ENCODE measurements at places on chromosomes 16 and 17.
A peak's percentile ranks its signal among the peaks of the same experiment; 100 is the strongest.

DNA sequence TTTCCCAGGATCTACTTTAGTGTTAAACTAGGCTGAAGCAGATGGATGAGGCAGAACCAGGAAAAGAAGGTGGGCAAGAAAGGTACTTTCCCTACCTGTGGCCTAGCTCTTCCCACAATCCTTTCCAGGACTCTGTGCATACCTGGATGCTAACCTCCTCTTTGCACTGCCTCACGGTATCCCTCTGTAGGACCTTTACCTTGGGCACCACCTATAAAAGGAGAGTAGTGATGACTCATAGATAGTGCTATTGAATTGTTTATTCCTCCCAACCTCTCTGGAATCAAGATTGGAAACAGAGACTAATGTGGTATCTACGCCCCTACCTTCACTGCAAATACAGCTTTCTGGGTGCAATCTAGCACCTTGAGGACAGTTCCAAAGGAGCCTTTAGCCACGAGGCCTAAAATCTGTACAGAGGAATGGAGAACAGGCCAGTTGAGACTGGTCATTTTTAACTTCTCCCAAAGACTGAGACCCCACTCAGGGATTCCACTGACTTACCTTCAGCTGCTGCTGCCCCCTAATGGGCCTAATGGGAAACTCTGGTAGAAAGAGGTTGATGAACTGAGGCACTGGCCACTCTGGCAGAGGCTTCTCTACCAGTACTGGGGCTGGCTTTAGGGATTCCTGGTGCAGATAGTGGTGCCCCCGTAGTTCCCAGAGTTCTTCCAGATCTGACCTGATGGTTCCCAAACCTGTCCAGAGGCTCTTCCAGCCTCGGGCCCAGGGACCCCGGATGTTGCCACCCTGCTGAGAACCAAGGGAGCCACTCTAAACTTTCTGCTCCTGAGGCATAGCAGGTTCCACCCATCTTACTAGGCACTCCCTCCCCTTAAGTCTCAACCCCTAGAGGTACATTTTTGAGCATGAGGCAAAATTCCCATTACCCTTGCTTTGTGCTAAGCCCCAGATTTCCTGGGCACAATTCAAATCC, 781 bp downstream of the RSKR start:
- peak; percentile 24 for DNase-seq

DNA sequence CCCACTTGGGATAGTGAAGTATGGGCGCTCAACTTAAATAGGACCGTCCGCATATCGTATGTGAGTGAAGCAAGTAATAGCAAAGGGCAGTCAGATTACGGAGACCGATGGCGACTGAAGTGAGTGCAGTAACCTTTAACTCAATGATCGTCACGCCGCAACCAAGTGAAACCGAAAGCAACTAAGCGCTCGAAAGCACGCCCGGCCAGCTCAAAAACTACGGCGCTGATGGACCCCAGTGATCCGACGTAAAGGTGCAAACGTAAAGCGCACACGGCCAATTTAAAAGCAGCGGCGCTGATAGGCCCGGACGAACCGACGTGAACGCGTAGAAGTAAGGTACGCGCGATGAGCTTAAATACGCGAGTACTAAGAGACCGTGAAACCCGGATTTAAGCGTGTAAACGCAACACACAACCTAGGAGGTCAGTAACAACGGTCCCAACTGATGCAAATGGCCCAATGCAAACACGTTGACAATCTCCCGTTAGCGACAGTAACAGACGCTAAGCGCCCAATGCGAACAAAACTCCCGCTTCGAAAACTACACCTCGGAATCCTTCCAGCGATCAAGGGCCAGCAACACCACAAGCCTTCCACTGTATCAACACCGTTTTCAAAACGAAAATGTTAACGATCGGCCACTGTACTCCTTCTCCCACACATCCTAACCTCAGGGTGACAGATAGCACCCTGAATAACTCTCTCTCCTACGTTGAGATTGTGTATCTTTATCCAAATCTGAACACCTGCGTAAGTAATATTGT, 37.9 kb upstream of the ARL4D start:
- DNase-seq, result peak; percentile 100

- DNase-seq, result peak; percentile 74
These were observed 29.5 kb downstream of the CYLD start for GRCh38 chr16:50771366-50771765.

GRCh38 chr17:75806822-75807500, 22.4 kb downstream of the UNK start:
- no peak for DNase-seq

DNA sequence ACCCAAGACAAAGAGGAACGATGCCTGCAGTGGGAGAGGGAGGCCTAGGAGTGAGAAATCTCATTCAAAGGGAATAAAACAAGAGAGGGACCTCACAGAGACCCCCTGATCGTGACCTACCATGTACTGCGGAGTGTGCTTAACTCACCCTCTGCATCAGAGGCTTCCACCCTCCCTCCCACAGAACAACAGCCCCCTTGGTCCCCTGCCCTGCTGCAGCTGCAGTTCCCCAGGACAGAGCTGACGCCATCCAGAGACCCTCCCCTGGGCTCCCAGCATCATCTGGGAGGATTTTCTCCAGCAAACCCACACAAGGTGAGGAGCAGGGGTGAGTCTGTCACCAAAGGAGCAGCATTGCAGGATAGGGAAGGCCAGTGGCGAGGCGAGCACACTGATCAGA, 39.8 kb downstream of the TLE7 start:
- no peak for DNase-seq

GRCh38 chr17:62101090-62101489, 36.0 kb upstream of the MED13 start:
- no peak for DNase-seq

DNA sequence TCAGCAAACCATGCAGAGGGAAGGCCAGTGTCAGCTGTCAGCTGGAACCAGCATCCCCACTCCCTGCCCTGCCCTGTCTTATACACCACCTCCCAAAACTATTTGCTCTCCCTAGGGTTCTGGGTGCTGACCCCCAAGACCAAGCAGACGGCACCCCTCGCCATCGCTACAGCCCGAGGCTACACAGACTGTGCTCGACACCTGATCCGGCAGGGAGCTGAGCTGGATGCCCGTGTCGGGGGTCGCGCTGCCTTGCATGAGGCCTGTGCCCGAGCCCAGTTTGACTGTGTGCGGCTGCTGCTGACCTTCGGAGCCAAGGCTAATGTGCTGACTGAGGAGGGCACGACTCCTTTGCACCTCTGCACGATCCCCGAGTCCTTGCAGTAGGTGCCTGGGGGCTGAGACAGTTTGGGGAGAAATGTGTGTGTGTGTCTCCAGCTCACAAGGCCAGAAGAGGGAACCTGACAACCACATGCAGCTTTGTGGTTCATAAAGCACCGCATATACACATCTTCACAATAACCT, 1.5 kb downstream of the ASB16 start:
- no peak for DNase-seq

- no peak for DNase-seq
These were observed 46.2 kb downstream of the HSD17B2 start for GRCh38 chr16:82081264-82081663.

GRCh38 chr16:25951999-25952398, 260.2 kb downstream of the HS3ST4 start:
- DNase-seq, result no peak

DNA sequence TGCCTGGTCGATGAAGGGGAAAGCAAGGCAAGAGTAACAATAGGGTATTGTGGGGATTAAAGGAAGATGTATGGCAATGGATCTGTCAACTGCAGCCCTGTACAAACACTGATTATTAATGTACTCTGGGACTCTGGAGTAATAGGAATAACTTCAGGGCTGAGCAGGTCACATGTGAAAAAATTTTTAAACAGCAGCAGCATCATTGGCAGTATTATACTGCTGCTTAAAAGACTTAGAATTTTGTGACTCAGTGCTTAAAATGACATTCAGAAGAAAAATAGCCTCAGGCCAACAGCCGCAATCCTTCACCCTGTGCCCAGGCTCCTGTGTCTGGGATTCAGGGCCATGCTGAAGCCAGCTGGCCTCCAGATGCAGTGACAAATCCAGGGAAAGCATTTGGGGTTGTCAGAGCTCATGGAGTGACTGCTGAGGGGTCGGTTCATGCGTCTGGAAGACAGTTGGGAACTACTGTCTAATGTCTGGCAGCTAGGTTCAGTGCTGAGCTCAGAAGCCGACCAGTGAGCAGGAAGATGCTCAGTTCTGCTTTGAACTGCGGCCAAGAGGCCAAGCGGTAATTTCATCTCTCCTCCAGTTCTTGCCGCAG, 22.2 kb downstream of the TEX2 start:
- DNase-seq, result peak; percentile 97

GRCh38 chr17:51374209-51374608, 113.9 kb downstream of the UTP18 start:
- DNase-seq, result no peak

All from AG10803 (cell line).